Left lung (tissue), 14 donors: ENCODE measurements at places on chromosomes 12 and 14. TPM values are rescaled to one million over a fixed set of nuclear protein-coding genes. Genes with fewer than 3 reads are reported as not detected.
A peak's percentile ranks its signal among the peaks of the same experiment; 100 is the strongest.

- H3K36me3 ChIP-seq = no peaks in the 10 kb centered on the region
- H3K4me1 ChIP-seq = peaks cover 21% of the 10 kb centered on the region
- no peaks in the 10 kb centered on the region for H3K27me3 ChIP-seq
- no peak overlapping the region for H3K4me3 ChIP-seq
These were observed 137.0 kb downstream of the ZFP36L1 start for GRCh38 chr14:68655911-68656316.

- peak; percentile 85 for DNase-seq
- H3K27ac ChIP-seq = peak overlapping the region; percentile 86
- H3K4me3 ChIP-seq = peak overlapping the region; percentile 88
- H3K4me1 ChIP-seq = peaks cover 4% of the 10 kb centered on the region
- no peaks in the 10 kb centered on the region for H3K36me3 ChIP-seq
These were observed 349 bp downstream of the CDC42BPB start for GRCh38 chr14:103057028-103057371.

- no peak for DNase-seq
- no peak overlapping the region for H3K27ac ChIP-seq
- H3K4me1 ChIP-seq = no peaks in the 10 kb centered on the region
- no peaks in the 10 kb centered on the region for H3K36me3 ChIP-seq
These were observed 52.4 kb downstream of the SYT1 start for GRCh38 chr12:78916845-78917480.

DNA sequence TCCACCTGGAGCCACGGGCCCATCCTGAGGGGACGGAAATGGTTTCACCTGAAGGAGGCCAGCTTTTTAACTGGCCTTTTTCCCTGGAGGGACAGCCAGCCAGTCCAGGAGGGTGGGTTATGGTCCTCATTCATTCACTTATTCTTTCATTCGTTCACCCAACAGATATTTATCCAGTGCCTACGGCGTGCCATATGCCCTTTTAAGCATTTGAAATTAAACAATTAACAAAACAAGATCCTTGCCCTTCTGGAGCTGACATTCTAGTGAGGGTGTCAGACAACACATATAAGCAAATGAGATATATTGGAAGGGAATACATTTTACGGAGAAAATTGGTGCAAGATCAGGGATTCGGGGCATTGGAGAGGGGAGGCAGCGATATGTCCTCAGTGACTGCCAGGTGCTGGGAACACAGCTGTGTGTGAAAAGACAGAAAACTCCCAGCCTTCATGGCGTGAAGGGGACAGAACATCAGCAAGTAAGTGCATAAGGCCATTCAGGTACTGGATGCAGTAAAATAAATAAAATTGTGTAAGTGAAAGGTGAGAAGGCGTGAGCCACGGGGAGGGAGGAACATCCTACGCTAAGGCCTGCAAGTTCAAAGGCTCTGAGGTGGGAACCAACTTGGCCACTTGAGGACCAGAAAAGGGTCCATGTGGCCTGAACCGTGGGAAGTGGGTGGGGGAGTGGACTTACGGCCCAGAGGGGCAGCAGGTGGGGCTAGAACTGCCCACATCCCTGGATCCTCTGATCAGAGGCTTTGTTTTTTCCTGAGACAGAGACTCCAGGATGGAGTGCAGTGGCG lies 684 bp upstream of the ABCB9 start:
- H3K27ac ChIP-seq = no peak overlapping the region
- no peaks in the 10 kb centered on the region for H3K36me3 ChIP-seq
- DNase-seq = no peak

- H3K36me3 ChIP-seq = no peaks in the 10 kb centered on the region
- no peak for DNase-seq
- H3K27ac ChIP-seq = no peak overlapping the region
- no peaks in the 10 kb centered on the region for H3K27me3 ChIP-seq
- no peak overlapping the region for H3K4me3 ChIP-seq
These were observed 143.5 kb downstream of the PAX9 start for GRCh38 chr14:36805131-36805559.

DNA sequence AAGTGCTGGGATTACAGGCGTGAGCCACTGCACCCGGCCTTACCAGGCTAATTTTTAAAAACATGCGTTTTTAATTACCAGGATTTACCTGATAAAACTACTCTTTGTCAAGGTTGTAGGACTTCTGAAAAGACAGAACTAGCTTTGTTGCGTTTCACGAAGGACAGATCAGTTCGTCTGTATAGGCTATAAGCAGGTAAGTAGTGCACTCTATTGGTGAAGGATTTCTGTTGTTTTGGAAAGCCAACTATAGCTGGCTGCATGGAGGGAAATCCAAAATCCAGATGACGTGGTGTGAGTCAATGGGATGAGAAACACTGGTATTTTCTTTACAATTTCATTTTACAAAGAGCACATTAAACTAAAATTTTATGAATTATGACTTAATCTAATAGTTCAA lies 14.6 kb downstream of the GNPNAT1 start:
- no peak overlapping the region for H3K4me3 ChIP-seq
- no peak overlapping the region for H3K27ac ChIP-seq
- no peaks in the 10 kb centered on the region for H3K27me3 ChIP-seq
- DNase-seq = no peak
- H3K4me1 ChIP-seq = no peaks in the 10 kb centered on the region

- H3K27ac ChIP-seq = no peak overlapping the region
- no peak for DNase-seq
- no peaks in the 10 kb centered on the region for H3K36me3 ChIP-seq
- H3K27me3 ChIP-seq = no peaks in the 10 kb centered on the region
- no peak overlapping the region for H3K4me3 ChIP-seq
- no peaks in the 10 kb centered on the region for H3K4me1 ChIP-seq
These were observed 152.9 kb upstream of the CPM start for GRCh38 chr12:69085852-69086251.

- H3K27ac ChIP-seq = no peak overlapping the region
- no peak overlapping the region for H3K4me3 ChIP-seq
- no peaks in the 10 kb centered on the region for H3K36me3 ChIP-seq
- H3K4me1 ChIP-seq = no peaks in the 10 kb centered on the region
- no peak for DNase-seq
- peaks cover 83% of the 10 kb centered on the region for H3K27me3 ChIP-seq
These were observed 612.0 kb downstream of the VRK1 start for GRCh38 chr14:97408937-97409815.

- no peaks in the 10 kb centered on the region for H3K4me1 ChIP-seq
- H3K27ac ChIP-seq = no peak overlapping the region
- H3K36me3 ChIP-seq = no peaks in the 10 kb centered on the region
- H3K27me3 ChIP-seq = no peaks in the 10 kb centered on the region
- H3K4me3 ChIP-seq = no peak overlapping the region
These were observed 472.9 kb downstream of the NOVA1 start for GRCh38 chr14:26124896-26125438.

DNA sequence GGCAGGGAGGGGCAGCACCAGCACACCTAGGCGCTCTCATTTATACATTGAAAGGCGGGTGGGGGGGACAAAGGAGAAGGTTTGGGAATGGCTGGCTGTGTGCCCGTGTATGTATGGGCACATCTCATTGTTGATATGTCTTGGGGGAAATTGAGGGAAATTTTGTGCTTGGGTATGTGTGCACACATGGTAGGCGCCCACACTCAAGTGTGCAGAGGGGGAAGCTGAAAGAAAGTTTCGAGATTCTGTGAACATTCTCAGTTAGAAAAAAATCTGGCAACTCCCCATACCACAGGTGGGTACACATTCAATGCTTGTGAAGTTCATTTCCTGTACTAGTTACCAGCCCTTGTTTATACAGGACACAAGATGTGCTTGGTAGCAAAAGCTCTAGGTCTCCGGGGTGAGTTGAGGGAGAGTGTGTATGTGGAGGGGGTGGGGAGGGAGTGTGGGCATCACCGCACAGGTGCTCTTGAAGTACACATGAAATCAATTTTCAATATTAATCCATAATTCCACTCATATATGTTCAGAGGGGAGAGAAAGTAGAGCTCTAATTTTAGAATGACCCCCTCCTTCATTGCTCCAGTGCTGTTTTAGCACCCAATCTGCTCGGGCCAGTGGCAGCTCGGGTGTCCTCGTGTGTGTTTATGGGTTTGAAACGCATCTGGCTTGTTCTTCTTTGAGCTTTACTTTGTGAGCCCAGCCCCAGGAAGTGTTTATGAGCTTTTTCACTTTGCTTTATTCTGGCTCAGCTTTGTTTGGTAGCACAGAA lies 286.0 kb downstream of the ZFP36L1 start:
- H3K27me3 ChIP-seq = no peaks in the 10 kb centered on the region
- DNase-seq = no peak
- no peak overlapping the region for H3K4me3 ChIP-seq
- H3K27ac ChIP-seq = peak overlapping the region; percentile 55
- H3K4me1 ChIP-seq = peaks cover 29% of the 10 kb centered on the region
- no peaks in the 10 kb centered on the region for H3K36me3 ChIP-seq

DNA sequence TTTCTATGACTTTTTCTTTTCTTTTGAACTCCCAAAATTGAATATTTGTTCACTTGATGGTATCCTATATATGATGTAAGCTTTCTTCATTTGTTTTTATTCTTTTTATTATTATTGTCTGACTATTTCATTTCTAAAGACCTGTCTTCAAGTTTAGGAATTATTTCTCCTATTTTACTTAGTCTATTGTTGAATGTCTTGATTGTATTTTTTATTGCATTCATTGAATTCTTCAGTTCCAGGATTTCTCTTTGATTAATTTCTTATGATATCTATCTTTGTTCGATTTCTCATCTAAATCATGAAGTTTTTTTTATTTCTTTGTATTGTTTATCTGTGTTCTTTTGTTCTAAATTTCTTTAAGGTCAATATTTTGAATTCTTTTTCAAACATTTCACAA lies 238.8 kb downstream of the TTC6 start:
- H3K4me3 ChIP-seq = no peak overlapping the region
- H3K4me1 ChIP-seq = no peaks in the 10 kb centered on the region
- no peaks in the 10 kb centered on the region for H3K36me3 ChIP-seq
- no peak for DNase-seq
- H3K27me3 ChIP-seq = no peaks in the 10 kb centered on the region
- no peak overlapping the region for H3K27ac ChIP-seq

GRCh38 chr14:55671641-55672040 lies 91.6 kb downstream of the KTN1 start:
- H3K27me3 ChIP-seq = no peaks in the 10 kb centered on the region
- H3K4me3 ChIP-seq = no peak overlapping the region
- no peak for DNase-seq
- H3K27ac ChIP-seq = no peak overlapping the region

DNA sequence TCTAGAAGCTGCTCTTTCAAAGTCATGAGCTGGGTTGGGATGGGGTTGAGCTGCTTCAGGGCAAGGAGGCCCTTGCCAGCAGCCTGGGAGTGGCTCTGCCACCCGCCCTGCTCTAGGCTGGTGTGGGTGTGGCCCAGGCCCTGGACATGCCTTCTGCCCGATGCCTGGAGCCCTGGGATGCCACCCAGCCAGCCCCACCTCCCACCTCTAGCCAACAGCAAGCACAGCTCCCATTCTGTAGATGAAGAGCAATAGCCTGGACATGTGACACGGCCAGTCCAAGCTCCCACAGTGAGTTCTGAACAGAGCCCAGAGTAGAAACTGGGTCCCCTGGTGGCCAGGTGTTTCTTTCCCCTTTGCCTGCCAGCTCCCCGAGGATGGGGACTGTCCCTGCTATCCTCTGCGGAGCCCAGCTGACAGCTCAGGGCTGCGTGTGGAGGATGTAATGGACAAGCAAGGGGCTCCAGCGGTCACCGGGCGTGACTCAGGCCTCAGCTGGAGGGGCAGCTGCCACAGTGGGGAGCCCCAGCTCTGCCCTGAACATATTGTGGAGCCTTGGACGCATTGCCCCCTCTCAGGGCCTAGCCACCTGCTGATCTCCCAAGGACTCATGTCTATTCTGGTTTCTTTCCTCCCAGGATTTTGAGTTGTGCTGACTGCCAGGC lies 165.2 kb downstream of the TSPAN9 start:
- no peaks in the 10 kb centered on the region for H3K27me3 ChIP-seq
- no peak overlapping the region for H3K4me3 ChIP-seq
- H3K27ac ChIP-seq = no peak overlapping the region
- no peaks in the 10 kb centered on the region for H3K4me1 ChIP-seq
- H3K36me3 ChIP-seq = no peaks in the 10 kb centered on the region
- no peak for DNase-seq

DNA sequence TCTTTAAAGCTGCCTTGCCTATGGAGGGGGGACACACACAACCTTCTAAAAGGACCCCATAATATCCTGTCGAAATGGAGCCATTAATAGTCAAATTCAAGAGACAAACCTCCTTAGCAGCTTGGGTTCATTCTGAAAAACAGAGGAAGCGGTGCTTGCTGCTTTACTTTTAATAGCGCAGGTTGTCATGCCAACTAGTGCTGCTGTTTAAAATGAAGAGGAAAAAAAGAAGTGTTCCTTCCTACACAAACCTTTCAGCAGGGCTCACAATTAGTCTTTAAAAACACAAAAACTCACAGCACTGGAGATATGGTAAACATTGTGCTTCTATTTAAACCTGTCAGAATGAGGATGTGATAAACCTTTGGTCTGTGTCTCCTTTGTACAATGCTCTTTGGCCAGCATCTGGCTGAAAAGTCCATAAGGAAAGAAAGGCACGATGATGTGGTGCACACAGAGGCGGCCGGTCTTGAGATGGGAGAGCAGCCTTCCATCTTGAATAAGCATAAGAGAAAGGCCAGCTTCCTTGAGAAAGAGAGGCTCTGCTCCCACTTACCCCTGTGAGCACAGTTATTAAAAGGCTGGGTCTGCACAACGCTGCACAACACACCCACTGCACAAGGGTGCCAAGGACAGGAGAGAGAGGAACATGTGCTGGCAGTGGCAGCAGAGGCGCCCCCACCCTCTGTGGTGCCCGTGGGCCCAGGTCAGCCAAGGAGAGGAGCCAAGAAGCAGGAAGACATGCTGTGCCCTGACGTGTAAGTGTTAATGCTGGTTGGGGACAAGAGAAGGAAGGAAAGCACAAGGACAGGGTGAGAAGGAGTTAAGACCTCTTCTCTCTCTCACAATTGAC lies 144.6 kb downstream of the TTC7B start:
- no peak overlapping the region for H3K27ac ChIP-seq
- DNase-seq = no peak
- H3K36me3 ChIP-seq = no peaks in the 10 kb centered on the region
- no peaks in the 10 kb centered on the region for H3K4me1 ChIP-seq
- H3K27me3 ChIP-seq = no peaks in the 10 kb centered on the region
- H3K4me3 ChIP-seq = no peak overlapping the region

DNA sequence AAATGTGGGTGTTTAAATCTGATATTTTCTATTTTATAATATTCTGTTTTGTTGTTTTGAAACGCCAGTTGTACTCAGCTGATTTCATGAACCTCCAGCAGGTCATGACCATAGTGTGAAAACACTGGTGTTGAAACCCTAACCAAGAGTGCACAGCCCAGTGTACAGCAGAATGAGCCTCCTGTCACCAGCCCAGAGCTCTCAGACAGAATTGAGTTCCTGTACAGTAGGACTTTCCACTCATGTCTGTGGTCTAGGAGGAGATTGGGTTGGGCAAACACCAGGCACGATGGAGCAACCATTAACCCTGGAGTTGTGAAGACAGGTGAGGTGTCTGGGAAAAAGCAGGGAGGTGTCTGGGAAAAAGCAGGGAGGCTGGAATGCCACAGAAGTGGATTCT lies 908.8 kb downstream of the VRK1 start:
- DNase-seq = no peak
- no peak overlapping the region for H3K27ac ChIP-seq
- no peak overlapping the region for H3K4me3 ChIP-seq
- H3K4me1 ChIP-seq = peaks cover 9% of the 10 kb centered on the region
- no peaks in the 10 kb centered on the region for H3K27me3 ChIP-seq

RPGRIP1 gene
- 0.41 TPM for total RNA-seq

HOXC13 gene
- total RNA-seq = not detected

RIN3 gene
- 54.8 TPM for total RNA-seq

AMHR2 gene
- total RNA-seq = 0.18 TPM

CPNE6 gene
- not detected for total RNA-seq

NKX2-1 gene
- 133 TPM for total RNA-seq

ITGB7 gene
- 10.9 TPM for total RNA-seq

KRT73 gene
- not detected for total RNA-seq

RPL10L gene
- total RNA-seq = not detected
